ENCODE measurements at places on chromosomes 1 and 21.

- no peak for DNase-seq
Measured at GRCh38 chr1:85118751-85119150, 70.5 kb upstream of the MCOLN3 start.

- no peak for DNase-seq
Measured at GRCh38 chr1:31861346-31861745, 45.5 kb upstream of the SPOCD1 start.

DNA sequence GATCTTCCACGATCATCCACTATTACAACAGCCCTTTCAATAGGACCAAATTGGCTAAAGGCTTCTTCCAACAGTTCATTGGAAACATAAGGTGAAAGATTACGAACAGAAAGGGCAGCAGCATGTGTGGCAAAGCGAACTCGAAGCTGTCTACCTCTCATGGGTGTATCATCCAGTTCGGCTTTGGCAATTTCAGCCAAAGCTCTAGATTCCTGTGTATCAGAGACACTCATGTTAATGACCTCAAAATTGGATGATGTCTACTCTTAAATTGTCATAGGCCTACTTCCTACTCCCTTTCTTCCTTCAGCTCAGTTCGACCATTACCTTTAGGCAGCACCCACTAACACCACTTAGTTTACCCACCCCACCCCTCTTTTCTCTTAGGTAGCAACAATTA, 2.2 kb downstream of the SFPQ start:
- no peak for DNase-seq

DNA sequence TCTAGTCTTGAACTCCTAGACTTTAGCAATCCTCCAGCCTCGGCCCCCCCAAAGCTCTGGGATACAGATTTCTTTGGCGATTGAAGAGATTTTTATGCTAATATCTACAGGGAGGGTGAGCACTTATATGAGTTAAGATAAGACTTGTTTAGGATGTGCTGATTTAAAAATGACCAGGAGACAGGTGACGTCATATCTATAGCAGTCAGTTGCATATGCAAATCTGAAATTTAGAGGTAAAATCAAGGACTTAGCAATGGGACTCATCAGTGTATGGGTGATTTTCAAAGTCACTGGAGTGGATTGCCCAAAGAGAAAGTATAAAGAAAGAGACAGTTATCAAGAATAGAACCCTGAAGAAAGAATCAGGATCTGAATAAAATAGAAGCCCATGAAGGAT, 394.5 kb downstream of the ADGRL2 start:
- DNase-seq, result no peak

Measured in activated T-helper 1 cell treated with anti-CD3 and anti-CD28 coated beads, Interleukin-2, amount 50 U/mL, for 16 hours (primary cell).